ENCODE measurements at places on chromosomes 7 and 10.

- no peak for DNase-seq
Observed at GRCh38 chr7:95899919-95900513, 127.7 kb downstream of the DYNC1I1 start.

GRCh38 chr7:103316380-103316941, 19.2 kb downstream of the PMPCB start:
- no peak for DNase-seq

DNA sequence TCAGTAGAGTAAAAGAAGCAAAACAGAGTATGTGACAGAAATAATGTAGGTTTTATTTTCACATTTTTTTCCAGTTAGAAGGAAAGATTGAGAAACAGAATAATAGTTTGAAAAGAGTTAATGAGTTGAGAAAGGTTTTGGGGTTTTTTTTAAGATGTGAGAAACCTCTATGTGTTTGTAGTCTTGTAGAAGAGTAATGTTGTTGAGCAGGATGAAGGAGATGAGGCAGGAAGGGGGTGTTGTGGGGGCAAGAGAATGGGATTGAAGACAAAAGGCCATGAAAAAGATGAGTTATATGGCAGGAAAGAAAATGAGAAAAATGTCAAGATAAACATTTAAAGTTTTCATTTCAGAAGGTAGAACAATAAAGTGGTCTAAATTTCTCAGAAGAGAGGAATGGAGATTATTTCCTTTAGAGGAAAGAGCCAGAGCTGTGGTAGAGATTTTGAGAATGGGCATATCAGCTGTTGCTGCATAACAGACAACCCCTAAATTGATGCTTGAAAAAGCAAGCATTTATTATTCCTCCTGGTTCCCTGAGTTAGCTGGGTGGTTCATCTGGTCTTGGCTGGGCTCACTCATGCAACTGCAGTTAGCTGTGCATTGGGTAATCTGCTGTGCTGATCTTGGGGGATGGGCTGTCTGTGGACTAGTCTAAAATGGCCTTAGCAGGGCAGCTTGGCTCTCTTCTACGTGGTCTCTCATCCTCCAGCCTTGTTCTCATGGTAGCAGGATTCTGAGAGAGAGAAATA, 27.1 kb downstream of the PCGF5 start:
- DNase-seq: no peak

DNA sequence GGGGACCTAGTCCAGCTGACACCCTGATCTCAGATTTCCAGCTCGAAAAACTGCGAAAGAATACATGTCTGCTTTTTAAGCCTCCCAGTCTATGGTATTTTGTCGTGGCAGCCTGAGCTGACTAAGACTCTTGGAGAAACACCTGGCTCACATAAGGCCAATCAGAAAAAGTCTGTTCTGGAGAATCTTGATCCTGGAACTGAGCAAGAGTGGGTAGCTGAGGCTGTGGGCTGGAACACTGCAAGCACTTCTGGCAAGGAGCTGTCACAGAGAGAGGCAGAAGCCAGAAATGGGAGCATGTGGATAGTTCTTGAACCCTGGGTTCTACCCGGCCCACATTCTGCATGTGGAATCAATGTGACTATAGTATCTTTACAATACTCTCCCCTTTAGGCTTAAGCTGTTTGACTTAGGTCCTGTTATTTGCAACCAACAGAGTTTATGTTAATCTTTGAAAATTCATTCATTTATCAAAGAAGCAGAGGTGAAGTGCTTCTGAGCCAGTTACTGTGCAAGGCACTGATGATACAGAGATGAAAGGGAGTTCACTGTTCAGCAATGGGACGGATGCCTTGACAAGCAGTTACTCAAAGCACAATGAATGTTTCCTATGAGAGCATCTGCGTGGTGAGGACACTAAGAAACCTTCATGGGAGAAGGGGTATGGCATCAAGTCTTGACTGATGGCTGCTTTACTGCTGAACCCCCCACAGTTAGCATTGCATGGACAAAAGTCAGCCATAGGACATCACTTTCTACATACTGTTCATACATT, 4.4 kb upstream of the C10orf90 start:
- DNase-seq: peak; percentile 44

GRCh38 chr7:29190349-29191045, 4.1 kb upstream of the CHN2 start:
- no peak for DNase-seq

DNA sequence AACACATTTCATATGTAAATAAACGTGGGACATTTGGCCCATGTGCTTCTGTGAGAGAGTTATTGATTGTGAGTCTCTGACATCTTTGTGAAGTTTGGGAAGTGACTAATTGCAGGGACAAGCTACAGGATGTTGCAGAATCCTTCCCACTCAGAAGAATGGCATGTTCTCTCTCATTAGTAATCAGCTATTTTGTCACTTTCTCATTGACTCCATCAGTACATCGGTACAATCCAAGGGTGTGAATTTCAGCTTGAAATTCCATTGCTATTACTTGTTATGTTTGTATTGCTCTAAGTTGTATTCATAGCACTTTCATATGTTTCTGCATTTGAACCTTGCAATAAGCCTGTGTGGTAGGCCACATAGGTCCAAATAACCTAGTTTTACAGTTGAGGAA, 100.0 kb upstream of the KCNMA1 start:
- no peak for DNase-seq

DNA sequence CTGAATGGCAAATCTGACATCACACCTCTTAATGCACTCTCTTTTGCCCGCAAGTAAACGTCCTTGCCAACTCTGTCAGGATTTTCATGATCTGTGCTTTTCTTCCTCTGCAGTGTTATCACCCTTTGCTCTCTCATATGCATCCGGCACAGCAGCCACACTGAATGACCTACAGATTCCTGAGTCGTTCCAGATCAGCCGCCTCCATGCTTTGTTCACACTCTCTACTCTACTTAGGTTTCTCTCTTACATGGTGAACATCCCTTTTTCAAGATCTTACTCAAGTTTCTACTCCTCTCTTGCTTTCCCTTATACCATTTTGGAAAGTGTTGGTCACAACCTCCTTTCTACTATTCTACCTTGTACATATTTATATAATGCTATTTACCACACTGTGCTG, 127.7 kb upstream of the AOAH start:
- DNase-seq: no peak

GRCh38 chr7:130372402-130373165, 7.7 kb upstream of the CPA1 start:
- no peak for DNase-seq

- DNase-seq: no peak
Observed at GRCh38 chr7:7959979-7960670, 8.5 kb upstream of the GLCCI1 start.

GRCh38 chr10:116429288-116429977, 1.8 kb downstream of the PNLIPRP3 start:
- DNase-seq: no peak

DNA sequence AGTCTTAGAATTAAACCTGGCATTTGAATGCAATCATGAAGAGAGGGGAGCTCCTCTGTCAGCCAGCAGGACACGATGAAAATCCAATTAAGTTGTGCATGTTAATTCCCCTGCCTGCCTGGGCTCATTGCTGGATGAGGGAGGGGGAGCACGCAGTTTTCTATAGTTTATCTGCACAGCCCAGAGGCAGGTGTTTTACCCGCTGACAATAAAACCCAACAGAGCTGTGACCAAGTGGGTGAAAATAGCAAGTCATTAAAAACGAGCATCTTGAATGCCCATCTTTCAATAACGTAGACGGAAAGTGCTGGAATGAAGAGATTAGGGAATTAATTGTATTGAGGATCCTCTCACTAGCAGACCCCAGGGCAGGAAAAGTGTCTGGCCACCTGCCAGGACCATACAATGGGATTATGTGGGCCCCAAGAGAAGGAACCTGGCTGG, 100.1 kb upstream of the FAM20C start:
- no peak for DNase-seq

- DNase-seq: no peak
Observed at GRCh38 chr7:22356701-22357310, at the start of gene RAPGEF5. RAPGEF5 (minus strand) TSS chr7:22357154; CDS start chr7:22357060, 94 bp downstream.

DNA sequence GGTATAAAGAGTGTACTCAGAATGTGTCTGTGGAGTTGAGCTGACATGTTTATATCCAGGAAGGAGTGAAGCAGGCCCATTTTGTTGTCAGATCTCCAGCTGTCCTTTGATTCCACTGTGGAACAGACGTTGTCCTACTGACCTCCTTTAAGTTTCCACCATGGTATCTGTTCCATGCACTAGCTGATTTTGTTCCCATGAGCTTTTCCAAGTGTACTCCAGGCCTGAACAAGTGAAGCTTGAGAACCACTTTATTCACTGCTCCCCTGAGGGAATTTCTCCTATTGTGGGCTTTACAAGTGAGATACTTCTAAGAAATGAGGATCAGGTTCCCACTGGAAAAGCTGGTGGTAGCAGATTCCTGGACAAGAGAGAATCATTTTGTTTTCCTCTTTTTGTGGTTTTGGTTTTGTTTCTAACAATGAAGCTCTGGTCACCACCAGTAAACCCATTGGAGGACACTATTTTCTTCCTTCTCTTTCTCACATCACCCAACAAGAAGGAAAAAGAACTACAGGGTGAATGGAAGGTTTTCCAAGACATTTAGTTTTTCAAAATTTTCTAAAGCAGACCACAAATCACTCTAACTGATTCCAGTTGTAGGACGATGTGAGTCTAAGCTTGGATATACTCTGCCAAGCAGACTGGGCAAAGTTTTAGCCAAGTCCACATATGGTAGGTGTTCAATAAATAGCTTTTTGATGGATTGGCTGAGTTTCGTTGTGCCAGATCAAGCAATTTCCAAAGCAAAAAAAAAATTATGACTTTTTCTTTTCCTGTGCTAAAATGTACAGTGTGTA, 144.2 kb downstream of the JCAD start:
- DNase-seq: no peak

GRCh38 chr10:133235265-133235855, 2.3 kb upstream of the VENTX start:
- DNase-seq: no peak

DNA sequence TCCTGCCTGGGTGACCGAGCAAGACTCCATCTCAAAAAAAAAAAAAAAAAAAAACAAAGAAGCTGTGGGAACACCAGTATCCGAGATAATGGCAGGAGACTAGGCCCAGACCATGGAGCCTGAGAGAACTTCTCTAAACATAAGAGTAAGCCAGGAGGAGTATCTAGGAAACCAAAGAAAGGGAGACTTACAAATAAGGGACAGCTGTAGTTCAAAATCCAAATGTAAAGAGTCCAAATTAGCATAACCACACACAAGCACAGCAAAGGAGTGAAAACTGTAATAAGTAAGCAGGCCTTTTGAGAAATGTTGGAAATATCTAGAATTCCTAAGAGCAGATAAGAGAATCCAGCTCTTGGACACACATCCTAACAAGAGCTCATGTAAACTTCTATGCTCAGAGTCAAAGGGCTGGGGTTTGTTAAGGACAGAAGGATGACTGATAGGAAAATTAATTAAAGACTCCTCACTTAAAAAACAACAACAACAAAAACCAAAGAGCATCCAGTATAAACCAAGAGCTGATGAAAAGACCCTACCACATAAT, 15.8 kb downstream of the ZNF25 start:
- no peak for DNase-seq

- no peak for DNase-seq
Observed at GRCh38 chr10:123884907-123885381, 6.7 kb downstream of the CPXM2 start.
